ENCODE measurements at places on chromosomes 2 and 18.

- no peak for DNase-seq
Measured at GRCh38 chr2:144267239-144267638, 252.7 kb downstream of the ZEB2 start.

- no peak for DNase-seq
Measured at GRCh38 chr2:204251998-204252376, 293.3 kb upstream of the PARD3B start.

DNA sequence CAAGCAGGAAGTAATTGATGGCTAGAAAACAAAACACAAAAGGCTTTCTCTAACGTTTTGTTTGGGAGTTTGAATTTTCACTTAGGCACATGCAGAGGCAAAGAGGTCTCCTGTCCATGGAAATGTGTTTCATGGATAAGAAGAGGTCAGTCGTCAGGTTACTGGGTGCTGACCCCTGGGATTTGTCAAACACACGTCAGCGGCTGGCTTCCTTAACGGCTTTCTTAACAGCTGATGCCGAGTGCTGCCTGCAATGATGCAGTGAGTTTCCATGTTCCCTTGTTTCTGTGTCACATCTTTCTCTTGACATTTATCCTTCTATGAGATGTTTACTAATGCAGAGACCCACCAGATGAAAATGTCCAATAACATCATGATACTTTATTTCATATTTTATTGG, 31.7 kb downstream of the GPR39 start:
- DNase-seq: no peak

GRCh38 chr2:12048550-12048949, 302.1 kb downstream of the LPIN1 start:
- no peak for DNase-seq
